ENCODE measurements at places on chromosomes 5 and 9. TPM values are rescaled to one million over a fixed set of nuclear protein-coding genes. Genes with fewer than 3 reads are reported as not detected.

FAXDC2 gene
- polyA plus RNA-seq: 0.12 TPM

EXOSC2 gene
- polyA plus RNA-seq: 36.3 TPM

LRRC70 gene
- 1.5 TPM for polyA plus RNA-seq

PGM5 gene
- not detected for polyA plus RNA-seq

TUT7 gene
- 21.0 TPM for polyA plus RNA-seq

SPATA31D4 gene
- polyA plus RNA-seq: not detected

NME5 gene
- 17.0 TPM for polyA plus RNA-seq

ROR2 gene
- polyA plus RNA-seq: 0.74 TPM

PDE6A gene
- not detected for polyA plus RNA-seq

TESK1 gene
- 37.9 TPM for polyA plus RNA-seq

PALM2AKAP2 gene
- polyA plus RNA-seq: 0.41 TPM

IFNA2 gene
- not detected for polyA plus RNA-seq

All from neural cell (in vitro differentiated cells).